ENCODE measurements at places on chromosomes 2 and 18.

GRCh38 chr18:37613253-37613565, 47.6 kb upstream of the CELF4 start:
- no peak for DNase-seq

DNA sequence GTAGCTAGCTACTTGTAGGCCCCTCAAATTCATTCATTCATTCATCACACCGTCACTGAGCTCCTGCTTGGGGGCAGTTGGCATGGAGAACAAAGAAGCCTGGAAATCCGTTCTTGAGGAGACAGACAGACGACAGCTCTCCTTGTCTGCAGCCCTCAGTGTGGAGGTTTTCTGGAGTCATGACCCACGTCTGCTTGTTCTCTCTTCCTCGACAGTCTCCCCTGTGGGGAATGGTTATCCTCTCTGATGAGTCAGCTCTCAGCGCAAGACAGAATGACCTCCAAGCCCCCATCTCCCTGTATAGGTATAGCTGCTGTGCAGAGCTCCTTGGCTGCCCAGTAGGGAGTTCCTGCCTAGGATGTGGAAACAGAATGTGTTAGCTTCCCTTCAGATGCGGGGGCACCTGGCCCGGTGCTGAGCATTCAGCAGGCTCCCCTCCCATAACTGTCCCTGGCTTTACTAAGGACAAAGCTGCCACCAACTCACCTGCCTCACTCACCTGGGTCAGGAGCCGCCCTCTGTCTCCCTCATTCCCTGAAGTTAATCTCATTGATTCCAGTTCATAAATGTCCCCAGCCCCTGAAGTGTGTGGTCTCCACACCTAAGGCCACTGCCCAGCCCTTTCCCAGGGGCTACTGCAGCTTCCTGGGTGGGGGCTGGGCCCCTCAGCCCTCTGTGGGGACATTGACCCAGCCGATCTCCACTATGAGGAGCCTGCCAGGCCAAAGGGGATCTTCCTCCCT, 124.7 kb downstream of the ACKR3 start:
- DNase-seq: no peak

- no peak for DNase-seq
Observed at GRCh38 chr2:208269091-208269490, 3.0 kb downstream of the PIKFYVE start.

DNA sequence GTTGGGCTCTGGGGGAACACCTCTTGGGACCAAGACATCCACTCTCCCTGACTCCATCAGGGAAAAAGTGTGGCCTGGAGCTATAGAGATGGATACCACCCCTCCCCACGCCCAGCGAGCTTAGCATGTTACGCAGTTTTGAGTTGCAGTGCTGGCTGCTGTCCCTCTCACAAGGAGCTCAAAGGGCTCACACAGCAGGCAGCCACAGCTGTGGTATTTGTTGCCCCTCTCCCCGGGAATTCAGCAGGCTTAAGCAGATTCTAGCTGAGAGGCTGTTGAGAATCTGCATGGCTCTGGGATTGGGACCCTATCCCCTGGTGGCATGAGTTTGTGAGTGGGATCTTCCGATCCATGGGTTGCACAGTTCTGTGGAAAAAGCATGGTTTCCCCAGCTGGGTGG, 673.1 kb upstream of the FSHR start:
- no peak for DNase-seq

DNA sequence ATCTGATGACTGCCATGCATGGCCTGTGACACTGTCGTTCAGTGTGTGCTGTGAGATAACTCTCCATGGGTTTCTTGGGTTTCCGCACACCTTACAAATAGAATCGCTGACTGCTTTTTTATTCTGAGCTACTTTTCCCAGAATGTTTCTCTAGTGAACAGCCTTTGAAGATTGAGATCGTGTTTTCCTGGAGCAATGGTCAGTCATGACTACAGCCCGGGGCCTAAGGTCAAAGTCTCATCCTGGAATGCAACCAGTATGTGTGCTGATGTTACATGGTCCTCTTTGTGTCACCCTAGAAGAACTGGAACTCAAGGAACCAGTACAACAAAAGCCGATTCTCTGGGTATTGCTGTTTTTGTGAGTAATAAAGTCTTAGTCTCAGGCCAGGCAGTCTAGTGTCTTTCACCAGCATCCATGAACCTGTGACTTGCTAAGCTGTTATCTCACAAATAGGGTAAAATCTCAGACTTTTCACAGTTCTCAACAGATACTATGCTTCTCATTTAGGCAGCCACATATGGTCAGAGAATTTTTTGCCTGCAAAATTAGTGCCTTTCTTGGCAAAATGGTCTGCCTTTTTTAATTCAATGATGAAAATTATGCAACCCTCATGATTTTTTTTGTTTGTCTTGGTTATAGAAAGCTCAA, 124.9 kb upstream of the PIEZO2 start:
- no peak for DNase-seq

DNA sequence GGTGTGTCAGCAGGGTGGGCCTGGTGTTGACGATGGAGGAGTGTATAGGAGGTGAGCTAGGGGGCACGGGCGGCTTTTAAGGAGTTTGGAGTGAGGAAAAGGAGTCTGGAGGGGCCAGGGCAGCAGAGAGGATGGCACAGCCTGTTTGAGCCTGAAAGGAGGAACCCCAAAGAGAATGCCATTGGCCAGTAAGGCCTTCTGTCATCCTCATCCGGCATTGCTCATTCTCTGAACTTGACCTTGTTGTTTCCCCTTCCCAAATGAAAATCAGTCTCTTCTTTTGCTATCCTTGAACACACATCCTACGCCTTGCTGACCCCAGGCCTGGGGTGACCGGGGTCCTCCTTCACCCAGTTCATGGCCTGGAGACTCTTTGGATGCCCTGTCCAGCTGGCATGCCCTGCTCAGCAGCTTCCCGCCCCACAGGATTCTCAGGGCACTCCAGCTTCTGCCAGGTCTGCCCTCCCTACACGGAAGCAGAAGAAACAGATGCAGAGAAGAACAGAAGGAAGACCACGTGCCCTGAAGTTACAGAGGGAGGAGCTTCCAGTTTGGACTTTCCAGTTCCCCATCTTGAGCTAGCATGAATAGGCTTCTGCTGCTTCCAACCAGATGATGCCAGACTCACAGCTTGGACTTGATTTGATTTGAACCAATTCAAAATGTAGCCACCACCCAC, 20.5 kb upstream of the KIF3C start:
- DNase-seq: no peak

DNA sequence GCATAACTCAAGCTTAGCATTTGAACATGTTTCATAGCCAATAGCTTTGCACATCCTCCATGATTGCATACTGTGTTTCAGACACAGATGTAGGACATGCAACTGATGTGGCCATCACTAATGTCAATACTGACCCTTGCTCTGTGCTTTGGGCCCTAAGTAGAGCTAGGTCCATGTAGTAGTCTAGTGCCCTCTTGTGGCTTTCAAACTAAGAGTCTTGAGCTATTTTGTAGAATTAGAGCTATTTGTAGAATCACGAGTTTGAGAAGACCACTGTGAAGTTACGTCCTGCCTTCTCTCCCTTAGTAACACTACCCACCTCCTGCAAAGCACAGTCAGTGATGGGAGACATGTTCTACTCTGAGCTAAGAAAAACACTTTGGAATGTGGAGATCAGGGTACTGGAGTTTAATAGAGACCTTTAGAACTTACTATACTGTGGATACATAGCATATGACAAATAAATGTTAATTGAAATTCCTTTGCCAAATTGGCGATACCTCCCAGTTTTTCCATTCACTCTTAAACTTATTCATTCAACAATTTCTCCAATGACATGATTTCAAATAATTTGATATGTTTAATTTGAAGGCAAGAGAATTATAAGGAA, 306.5 kb upstream of the TNP1 start:
- no peak for DNase-seq

DNA sequence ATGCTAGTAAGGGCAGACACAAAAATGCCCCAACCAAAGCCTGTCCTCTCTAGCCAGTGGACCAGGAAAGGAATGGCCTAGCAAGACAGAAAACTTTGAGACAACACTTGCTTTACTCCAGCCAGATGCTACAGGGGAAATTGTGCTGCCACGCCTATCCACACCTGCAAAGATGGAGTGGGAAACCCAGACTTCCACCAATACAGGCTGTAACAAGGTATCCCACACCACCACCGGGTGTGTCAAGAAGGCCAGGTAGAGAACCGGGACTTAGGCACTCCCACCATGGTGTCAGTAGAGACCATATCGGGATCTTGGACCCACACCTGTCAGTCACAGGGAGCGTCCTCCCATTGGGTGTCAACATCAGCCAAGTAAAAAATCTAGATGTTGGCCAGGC, 16.2 kb upstream of the ESPNL start:
- DNase-seq: no peak

- no peak for DNase-seq
Observed at GRCh38 chr18:10660179-10660884, 134.5 kb downstream of the NAPG start.

GRCh38 chr2:220795705-220796104, 776.4 kb downstream of the EPHA4 start:
- no peak for DNase-seq

GRCh38 chr2:37896319-37896718, 28.8 kb upstream of the RMDN2 start:
- DNase-seq: no peak

- no peak for DNase-seq
Observed at GRCh38 chr2:150160058-150160457, 327.4 kb downstream of the RND3 start.

DNA sequence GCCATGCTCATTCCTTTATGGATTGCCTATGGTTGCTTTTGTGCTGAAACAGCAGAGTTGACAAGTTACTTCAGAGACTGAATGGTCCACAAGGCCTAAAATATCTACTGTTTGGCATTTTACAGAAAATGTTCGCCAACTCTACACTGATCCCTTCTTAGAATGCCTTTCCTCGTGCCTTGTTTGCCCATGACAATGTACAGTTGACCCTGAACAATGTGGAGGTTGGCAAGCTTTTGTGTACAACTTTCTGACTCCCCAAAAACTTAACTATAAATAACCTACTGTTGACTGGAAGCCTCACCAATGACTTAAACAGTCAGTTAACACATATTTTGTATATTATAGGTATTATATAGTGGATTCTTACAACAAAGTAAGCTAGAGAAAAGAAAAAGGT, 361.4 kb downstream of the EPHA4 start:
- no peak for DNase-seq

- no peak for DNase-seq
Observed at GRCh38 chr2:133568598-133568997, 335 bp upstream of the NCKAP5 start.

GRCh38 chr2:72148837-72149555, 1.3 kb upstream of the CYP26B1 start:
- no peak for DNase-seq

DNA sequence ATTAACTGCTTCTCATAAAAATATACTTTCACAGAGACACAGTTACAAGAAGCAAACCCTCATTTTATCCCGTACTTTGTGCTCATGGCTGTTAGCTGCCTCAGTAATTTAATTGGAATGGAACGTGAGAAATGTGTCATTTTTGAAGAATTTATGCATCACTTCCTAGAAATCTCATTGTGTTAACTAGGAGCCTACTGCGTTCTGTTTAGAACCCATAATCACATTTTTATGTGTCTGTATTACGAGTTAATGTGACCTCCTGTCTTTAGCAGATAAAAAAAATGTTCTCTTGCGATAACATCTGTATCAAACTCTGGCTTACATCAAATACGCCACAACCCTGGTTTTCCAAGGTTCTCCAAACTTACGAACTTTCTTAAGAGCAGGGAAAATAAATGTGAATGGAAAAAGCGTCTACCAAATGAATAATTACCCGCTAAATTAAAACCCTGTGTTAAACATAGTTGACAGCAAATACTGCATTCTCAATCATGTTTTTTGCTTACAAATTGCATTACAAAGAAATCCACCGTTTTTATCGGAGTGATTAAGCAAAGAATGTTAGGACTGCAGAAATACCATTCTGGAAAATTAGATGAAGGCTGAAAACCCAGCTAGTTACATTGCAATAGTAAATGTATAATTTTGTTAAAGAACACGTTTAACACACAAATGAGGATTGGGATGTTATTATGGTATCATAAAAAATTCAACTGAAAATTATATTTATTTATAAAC, 12.1 kb upstream of the GBX2 start:
- DNase-seq: no peak

DNA sequence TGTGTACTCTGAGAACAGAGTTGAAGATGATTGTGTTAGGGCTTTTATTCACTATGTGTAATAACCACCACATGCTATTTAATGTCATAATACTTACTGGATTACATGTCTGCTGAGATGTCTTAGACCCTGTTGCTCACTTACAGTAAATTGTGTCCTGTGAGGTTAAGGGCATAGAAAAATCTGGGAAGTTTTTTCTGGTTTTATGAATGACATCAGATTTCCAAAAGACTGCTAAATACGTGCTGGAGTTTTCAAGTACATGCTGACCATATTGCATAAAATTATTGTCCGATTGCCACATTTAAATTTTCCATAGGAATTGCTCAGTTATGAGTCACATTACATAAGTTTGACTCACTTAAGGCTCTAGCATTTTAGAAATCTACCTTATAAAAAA, 96.7 kb upstream of the COL5A2 start:
- DNase-seq: no peak

DNA sequence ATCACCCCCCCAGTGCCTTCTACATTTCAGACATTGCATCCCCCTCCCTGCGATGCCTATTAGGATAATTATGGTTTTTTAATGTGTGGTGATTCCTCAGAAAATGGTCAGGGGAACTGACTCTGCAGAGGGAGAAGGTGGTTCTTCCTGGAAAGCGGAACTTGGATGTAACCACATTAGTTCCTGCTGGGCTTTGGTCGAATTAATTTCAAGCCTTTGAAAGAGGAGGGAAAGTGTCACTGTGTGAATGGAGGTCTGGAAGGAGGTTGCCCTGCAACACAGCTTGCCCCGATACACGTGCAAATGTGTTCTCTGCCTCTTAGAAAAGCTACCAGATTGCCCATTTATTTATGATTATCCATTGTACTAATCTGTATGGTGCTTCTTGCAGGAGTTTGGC, 63.2 kb upstream of the TPO start:
- no peak for DNase-seq

- no peak for DNase-seq
Observed at GRCh38 chr2:19106376-19106775, 252.0 kb downstream of the OSR1 start.

- no peak for DNase-seq
Observed at GRCh38 chr18:68532328-68532885, 182.5 kb downstream of the TMX3 start.

DNA sequence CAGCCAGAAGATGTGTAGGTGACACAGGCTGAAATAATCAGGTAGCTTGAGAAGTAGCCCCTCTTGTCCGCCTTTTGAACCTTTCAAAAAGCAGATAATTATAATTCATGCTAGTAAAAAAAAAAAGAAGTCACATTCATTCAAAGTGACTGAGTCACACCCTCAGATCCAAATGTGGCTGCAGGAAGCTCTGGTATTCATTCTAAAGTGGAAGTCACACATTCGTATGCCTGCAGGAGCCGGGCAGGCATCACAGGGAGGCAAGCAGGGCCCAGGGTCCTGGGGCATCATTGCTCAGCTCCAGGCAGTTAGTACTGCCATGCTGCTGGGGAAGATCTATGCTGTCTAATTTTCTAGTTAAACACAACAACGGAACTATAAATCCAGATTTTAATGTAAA, 21.7 kb upstream of the RAB11FIP5 start:
- DNase-seq: no peak

All from stimulated activated CD4-positive, alpha-beta T cell treated with anti-CD3 and anti-CD28 coated beads, Interleukin-1b, Interleukin-23, amount 100 ng/mL, for 1 hour (primary cell).